Cortex of kidney (tissue), 1 donor: ENCODE measurements at places on chromosomes 5 and 9.

GRCh38 chr5:39235648-39236047, 16.3 kb upstream of the FYB1 start:
- DNase-seq = no peak

DNA sequence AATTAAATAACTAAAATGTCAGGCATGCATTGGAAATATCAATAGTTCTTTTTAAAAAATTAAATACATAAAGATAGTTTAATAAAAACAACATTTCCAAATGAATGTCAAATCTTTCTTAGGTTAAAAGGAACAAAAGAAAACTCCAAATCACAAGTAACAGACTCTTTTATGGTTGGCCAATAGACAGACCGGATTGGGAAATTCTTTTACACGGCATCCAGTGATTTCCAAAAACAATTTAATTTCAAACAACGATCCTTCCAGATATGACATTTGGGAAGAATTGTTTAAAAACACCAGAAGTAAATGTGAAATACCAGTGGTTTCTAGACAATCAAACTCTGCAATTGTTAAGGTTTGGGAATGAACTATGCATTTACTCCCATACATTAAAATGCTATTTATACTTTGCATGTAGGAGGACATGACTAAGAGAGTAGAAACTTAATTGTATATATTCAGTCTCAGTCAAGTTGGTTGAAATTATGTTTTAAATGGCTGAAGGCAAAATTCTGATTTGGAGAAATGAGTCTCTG, 32.8 kb downstream of the ZNF474 start:
- no peak for DNase-seq

GRCh38 chr9:76567086-76567485, 108.1 kb downstream of the GCNT1 start:
- DNase-seq = no peak

DNA sequence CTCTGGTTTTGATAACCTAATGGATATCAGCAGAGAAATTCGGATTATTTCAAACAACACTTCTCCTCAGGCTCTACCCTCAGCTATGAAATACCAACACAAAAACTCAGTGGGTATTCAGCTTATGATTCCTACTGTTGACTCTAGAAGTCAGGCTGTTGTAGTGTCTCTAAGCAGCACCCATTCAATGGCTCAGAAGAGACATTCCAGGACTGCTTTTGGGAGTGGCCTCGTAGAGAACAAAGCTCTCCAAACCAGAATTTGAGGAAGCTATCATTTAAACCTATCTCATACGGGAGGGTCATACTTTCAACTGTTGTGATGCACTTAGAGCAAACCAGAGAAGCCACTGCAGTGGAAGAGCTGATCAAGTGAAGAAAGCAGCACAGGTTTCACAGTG, 34.1 kb downstream of the ETF1 start:
- DNase-seq = no peak

GRCh38 chr9:91736898-91737601, 213.0 kb downstream of the ROR2 start:
- DNase-seq = no peak

DNA sequence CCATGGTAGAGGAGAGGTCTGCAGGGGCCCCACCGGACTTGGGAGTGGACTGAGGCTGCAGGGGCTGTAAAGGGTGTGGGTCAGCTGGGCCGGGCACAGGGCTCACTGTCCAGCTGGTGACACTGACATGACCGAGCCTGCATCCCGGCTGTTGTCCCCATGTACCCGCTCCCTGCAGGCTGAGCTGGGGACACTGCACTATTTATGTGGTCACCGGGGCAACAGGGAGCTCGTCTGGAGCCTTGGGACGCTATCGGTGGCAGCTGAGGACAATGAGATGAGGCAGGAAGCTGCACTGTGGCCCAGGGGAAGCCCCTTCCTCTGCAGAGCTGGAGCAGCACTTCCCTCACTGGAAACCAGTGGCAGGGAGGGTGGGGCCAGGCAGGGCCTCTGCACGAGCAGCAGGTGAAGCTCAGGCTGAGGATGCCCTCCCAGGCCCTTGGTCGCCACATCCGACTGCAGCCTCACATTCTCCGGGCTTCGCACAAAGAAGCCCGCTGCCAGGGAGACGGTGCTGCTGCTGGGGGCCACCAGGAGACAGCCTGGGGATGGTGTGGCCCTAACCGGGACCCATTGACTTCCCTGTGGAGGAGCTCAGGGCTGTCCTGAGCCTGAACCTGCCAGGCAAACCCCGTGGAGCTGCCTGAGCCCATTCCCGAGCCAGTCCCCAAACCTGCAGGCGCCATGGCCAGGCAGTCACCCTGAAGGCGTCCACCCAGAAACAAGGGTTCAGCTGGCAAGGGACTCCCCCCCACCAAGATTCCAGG, 26.4 kb downstream of the ZDHHC11B start:
- no peak for DNase-seq

DNA sequence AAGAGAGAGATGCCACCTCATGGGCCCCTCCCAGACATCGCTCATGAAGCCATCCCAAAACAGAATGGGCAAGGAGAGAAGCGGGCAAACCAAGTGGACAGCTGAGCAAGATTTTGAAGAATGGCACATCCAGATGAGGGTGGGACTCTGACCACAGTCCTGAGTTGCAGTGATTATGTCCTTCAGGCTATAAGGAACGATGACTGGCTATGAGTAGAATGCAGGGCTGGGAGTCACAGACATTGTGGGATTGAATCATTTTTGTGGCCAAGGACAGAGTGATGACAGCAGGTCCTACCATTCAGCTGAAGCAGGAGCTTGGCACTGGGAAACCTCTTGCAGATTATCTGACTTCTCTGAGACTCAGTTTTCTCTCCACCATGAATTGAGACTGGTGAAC, 245.7 kb upstream of the SLC30A5 start:
- no peak for DNase-seq

DNA sequence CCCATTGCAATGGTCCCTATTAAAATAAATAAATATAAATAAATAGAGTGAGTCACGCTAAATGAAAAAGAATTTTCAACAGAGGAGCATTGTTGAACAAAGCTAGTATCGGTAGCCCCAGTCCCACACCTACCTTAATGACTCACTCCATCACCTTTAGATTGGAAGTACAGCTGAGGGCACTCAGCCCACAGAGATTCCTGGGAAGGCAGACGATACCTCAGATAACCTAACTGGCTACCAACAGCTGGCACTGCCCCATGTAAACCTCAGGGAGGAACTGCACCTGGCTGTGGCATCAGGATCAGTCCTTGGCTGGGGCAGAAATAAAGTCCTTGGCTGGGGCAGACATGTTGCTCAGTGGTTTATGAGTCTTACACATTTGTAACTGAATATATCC, 49.3 kb downstream of the SPRY4 start:
- DNase-seq = no peak

- DNase-seq = no peak
These were observed 94.8 kb downstream of the AOPEP start for GRCh38 chr9:94821098-94821887.

DNA sequence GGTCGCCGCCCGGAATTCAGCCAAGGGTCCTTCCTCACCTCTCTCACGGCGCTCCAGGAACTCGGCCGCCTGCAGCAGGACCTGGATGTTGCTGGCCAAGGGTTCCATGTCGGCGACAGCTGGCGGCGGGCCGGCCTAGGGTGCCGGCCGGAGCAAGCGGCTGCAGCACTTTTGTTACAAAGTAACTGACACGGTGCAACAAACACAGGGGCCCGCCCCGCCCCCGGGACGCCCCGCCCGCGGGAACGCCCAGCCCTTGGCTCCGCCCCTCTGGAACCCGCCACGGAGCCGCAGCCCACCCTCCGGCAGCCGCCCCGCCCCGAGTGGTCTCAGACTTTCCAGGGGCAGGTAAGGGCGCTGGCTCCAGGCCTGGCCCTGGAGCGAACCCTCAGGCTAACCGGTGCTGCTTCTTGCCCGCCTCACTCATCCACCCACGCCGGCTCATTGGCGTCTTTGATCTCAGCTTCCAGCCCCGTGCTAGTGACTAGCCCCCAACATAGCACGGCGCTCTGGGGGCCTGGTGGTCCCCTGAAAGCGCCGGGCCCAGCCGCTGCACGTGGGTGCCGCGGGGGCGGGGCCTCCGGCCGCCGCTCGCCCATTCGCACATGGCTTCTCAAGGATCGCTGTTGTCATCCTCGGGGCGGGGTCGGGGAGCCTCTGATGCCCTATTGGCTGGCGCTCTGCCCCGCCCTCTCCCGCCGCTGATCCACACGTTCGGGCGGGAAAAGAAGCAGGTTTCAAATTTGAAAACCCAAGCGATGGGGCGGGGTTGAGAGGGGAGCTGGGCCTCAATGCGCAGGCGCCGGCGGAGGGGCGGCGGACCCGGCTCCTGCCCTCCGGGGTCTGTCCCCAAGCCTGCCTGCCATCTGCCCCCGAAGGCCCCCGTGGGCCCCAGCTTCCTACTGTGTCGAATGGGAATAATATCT, at the start of gene MXD3:
Gene MXD3, minus strand, starts transcription at position 176 of the 926 bp plus-strand sequence. Its CDS starts 68 bp downstream, at position 108.
- DNase-seq = no peak

DNA sequence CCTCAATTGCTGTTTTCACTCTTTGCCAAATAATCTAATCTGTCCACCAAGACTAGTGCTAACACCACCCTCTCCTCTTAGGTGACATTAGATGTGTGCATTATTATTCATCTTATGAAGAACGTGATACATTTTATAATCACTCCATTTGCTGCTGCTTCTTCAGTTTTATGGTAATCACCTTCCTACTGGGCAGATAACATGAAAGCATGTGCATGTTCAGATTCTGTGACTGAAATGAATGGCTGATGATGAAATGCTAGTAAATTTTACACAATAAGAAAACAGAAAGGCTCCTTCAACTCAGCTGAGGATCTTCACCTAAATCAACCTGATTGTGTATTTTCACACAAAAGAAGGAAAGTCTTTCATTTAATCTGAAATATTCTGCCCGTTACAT, 577.6 kb downstream of the CSNK1G3 start:
- no peak for DNase-seq

GRCh38 chr5:27140831-27141230, 102.4 kb upstream of the CDH9 start:
- no peak for DNase-seq

- DNase-seq = no peak
These were observed 187.7 kb downstream of the DENND1A start for GRCh38 chr9:123742009-123742767.

- DNase-seq = no peak
These were observed 26.3 kb downstream of the SPZ1 start for GRCh38 chr5:80346055-80346454.

GRCh38 chr9:136516191-136516654, 29.6 kb downstream of the NOTCH1 start:
- no peak for DNase-seq

DNA sequence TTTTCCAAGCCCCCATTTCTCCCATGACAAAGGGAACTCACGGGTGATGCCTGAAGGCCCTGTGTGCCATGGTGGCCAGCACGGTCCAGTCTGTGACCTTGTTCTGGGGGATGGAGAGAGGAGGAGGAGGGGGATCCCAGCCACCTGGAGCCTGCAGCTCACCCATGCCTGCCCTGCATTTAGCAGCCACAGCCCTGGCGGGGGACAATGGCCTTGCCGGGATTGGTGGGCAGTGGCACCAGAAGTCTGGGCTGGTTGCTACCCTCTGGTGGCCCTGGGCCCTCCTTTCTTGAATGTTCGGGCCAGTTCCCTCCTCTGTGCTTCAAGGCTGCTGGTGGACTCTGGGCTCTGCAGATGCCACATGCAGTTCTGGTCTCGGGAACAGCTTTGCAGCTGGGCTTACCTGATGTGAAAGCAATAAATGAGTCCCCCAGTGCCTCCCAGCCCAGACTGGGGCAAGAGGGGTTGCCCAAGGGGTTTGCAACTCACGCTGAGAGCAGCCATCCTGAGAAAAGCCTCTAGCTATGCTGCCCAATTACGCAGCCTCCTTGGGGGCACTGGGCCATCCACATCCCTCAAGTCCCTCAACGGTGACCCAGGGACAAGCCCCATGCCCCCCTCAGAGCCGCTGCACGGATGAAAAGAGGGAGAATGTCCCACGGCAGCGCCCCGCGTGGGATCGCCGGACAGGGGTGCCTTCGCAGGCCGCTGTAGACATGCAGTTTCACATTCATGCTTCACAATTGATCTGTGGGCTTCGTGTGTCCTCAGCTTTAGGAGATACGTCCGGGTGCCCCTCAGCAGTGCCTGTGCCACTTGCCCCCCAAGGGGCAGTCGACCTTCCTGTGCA, 49.2 kb upstream of the FCN1 start:
- DNase-seq = no peak

DNA sequence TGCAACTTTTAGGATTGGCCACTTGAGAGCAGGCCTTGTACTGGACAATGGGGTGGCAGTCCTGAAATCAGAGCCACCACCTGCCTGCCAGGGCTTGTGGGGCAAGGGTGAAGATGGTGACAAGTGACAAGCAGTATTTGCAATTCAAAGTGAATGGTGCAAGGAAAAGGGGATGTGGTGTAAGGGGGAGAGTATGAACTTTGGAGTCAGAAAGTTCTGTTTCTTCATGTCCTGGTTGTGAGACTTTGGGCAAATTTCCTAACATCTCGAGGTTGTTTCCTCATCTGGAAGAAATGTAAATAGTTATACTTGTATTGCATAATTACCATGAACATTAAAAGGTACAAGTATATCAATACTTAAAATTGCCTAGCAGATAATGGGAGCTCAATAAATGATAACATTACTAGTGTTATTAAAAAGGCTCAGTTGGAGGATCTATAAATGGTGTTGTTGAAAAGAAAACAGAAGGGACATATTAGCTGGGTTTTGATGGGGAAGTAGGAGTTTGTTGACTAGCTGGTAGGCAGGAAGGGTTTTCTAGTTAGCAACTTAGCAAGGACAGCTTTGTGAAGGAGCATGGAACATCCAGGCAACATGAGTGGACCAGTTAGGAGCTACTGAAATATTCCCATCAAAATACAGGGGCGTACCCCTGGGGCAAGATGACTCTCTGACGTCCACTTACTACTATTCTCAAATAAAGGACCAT, 21.3 kb upstream of the MEGF9 start:
- DNase-seq = no peak

- no peak for DNase-seq
These were observed 192.8 kb downstream of the CDH18 start for GRCh38 chr5:19795218-19795617.

- DNase-seq = no peak
These were observed 469 bp upstream of the FIBCD1 start for GRCh38 chr9:130939405-130940026.

DNA sequence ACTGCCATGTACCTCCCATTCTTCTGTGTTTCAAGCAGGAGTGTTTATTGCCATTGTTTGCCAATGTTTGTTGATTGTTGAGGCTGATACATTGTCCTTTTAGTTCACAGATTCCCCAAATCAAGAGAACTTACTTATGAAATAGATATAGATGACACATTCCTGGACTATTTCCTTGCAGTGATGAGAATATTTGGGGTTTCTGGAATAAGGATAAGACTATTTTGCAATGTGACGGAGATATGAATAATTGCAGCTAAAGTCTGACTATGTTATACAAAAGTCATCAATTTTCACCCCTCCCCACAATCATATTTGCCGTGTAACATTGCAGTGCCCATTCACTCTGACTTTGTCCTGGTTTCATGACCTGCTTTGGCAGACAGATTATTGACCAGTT, 460.8 kb downstream of the CDH10 start:
- no peak for DNase-seq
